Upper lobe of right lung (tissue), 1 donor: ENCODE measurements at places on chromosomes 6 and 20.

DNA sequence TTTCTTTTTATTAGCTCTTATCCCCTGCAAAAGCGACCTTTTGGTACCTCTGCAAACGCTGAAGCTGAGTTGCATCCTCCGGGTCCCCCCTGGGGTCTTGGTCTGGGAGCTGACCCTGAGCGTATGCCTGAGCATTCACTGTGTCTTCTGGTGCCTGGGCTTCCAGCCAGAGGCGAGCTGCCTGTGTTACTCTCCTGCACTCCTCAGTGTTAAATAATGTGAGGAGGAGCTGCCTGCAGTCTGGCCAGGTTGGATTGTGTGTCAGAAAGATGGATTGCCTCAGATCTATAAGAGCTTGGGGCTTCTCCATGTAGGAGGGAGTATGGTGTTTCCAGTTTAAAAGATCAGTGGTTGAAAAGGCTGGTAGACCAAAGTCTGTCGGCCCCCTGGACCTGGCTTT lies 8.7 kb upstream of the GMPR start:
- no peaks in the 10 kb centered on the region for H3K36me3 ChIP-seq
- DNase-seq = no peak
- peaks cover 11% of the 10 kb centered on the region for H3K4me1 ChIP-seq
- no peak overlapping the region for H3K4me3 ChIP-seq

- DNase-seq = no peak
- H3K27me3 ChIP-seq = no peaks in the 10 kb centered on the region
- H3K4me1 ChIP-seq = no peaks in the 10 kb centered on the region
- H3K36me3 ChIP-seq = no peaks in the 10 kb centered on the region
- H3K4me3 ChIP-seq = no peak overlapping the region
These were observed 15.6 kb upstream of the JAG1 start for GRCh38 chr20:10689385-10689784.

DNA sequence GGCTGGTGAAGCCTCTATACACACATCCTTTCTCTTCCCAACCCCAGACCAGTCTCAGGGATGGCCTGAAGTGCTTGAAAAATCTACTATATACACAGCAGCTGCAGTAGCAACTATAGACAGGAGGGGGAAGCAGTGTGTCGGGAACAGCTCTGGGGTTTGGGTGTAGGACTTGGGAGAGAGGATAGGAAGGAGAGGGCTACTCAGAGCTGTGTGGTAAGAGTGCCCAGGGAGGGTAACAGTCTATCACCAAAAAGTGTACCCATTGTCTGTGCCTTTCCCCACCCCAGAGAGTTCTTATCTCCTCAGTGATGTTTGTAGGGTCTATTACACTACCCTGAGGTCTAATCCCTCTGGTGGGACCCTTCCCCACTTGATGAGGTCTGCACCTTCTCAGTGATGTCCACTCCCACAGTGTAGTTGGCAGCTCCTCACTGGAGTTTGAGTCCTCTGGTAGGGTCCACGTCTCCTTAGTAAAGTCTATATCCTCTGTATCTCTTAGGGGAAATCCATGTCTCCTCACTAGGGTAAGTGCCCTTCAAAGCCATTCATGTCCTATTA lies 1.5 kb upstream of the GGT7 start:
- peak overlapping the region; percentile 84 for H3K27ac ChIP-seq
- H3K4me1 ChIP-seq = peaks cover 39% of the 10 kb centered on the region
- no peak for DNase-seq
- H3K4me3 ChIP-seq = no peak overlapping the region

GRCh38 chr6:38815250-38815649 lies 100.1 kb downstream of the DNAH8 start:
- H3K4me3 ChIP-seq = no peak overlapping the region
- no peak overlapping the region for H3K27ac ChIP-seq
- H3K4me1 ChIP-seq = no peaks in the 10 kb centered on the region
